Esophagus mucosa (tissue), 1 donor: ENCODE measurements at places on chromosomes 4 and X.
A peak's percentile ranks its signal among the peaks of the same experiment; 100 is the strongest.

GRCh38 chr4:118740869-118741268 lies 55.7 kb downstream of the METTL14 start:
- ATAC-seq, result no peak

DNA sequence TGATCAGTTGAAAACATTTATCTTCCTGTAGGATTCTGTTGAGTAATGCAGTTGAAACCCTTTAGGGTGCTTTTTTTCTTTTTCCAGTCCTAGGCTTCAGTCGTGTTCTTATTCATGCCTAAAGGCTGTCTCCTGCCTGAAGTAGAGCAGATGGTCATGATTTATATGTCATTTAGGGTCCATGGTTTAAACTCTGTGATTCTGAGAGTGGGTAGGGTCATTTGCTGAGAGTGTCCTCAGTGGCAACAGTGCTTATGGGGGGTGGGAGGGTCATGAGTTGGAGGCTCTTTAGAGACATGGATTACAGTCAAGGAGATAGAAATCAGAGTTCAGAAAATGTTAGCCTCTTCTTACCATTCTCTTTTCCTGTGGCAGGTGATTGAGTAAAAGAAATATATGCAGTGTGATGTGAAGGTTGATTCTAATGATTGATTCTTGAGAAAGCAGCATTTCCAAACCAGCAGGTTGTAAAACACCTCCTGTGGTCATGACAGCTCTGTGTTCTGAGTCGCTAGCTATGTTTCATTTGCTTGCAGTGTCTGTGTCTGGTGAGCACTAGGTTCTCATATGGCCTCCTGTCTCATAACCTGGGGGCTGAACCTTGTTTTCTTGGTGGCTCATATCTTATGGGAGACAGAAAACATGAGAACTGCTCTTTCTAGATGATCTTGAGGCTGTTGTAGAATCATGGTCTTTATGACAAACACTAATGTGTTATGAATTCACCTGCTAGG lies 60.4 kb downstream of the JADE1 start:
- no peak for ATAC-seq

GRCh38 chr4:31417040-31417439 lies 696.9 kb downstream of the PCDH7 start:
- ATAC-seq, result no peak

DNA sequence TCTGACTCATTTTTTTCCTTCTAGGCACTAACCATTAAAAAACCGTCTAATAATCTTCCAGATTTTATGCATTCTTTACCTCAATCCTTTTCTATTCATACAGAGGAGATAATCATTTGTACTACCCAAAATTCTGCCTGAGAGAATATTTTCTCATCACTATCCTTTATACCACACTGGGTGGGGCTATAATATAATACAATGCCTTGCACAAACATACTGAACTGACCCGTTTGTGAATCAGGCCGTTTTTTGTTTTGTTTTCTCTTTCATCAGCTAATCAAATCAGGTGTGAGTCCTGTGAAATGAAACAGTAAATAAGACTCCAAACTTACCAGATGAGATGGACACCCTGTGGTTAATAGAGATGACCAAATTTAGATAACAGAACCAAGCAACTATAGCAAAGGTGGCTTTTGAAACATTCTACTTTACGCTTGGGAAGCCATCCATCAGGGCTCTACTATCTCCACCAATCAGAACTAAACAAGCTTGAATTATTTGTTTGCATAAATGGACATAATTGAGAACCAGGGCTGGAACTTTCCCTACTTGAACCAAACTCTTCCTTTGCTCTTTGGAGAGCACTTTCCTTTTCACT lies 573.0 kb downstream of the GABRG1 start:
- no peak for ATAC-seq

DNA sequence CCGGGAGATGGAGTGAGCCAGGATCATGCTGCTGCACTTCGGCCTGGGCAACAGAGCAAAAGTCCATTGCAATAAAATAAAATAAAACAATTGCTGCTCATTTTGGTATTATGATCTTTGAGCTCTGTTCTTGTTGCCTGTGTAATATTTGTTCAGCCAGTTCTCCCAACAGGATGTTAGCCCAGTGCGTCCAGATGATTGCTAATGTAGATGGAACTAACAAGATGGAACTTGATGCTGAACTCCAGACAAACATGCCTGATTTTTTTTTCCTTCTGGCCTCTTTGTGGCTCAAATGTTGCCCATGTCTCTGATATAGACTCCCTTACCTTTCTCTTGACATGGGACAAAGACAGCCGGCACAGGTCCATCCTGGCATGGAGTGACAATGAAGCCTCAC lies 15.8 kb downstream of the SSX5 start:
- no peak for ATAC-seq

- no peak for ATAC-seq
Observed at GRCh38 chr4:120815361-120815760, 107.2 kb downstream of the PRDM5 start.

- no peak for ATAC-seq
Observed at GRCh38 chr4:91064157-91064853, 937.1 kb downstream of the CCSER1 start.

- no peak for ATAC-seq
Observed at GRCh38 chr4:90292438-90292837, 165.2 kb downstream of the CCSER1 start.

DNA sequence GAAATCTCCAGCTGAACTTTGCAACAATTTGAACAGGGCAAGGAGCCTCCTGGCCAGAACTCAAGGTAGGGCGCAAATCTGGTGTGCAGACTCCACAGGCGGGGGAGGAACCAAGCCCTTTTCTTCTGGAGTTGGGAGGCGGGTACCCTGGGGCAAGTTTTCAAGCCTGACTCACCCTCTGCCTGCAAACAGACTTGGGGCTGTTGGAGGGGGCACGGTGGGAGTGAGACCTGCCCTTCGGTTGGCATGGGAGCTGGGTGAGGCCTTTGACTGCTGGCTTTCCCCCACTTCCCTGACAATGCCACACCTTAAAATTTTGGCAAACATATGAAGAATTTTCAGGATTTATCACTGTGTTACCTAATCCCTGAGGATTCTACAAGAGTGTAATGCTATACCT lies 709.8 kb upstream of the DIAPH2 start:
- ATAC-seq, result peak; percentile 84

DNA sequence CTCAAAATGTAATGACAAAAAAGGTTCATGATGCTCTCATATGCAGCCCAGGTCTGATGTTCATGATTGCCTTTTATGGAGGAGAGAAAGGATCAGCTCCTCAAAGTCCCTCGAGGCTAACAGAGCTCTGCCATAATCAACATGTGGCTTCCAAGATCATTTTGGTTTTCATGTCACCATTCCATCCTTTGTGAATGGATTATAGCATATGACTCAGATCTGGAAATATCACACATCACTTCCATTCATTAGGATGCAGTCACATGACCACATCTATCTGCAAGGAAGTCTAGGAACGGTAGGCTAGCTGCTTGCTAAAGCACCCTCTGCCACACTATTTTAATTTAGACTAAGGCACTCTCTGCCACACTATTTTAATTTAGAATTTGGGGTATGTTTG lies 77.6 kb downstream of the COX18 start:
- no peak for ATAC-seq

DNA sequence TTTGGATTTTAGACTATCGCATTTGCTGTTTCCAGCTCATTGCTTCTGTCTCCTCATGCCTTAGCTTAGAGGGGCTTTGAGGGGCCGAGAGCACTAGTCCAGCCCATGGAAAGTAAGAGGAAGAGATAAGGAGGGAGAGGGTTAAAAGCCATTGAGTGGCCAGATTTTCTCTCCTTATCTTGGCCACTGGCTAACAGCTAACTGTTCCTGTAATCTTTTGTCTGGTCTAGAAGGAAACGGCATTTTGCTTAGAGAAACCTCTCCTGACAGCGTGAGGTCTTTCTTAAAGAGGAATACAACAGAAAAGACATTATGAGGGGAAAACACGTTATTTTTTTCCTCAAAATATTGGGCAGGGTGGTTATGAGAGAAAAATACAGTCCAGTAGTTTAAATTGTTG lies 7.9 kb downstream of the GPR101 start:
- no peak for ATAC-seq

- ATAC-seq, result peak; percentile 79
Observed at GRCh38 chr4:186606591-186606992, 51.2 kb upstream of the MTNR1A start.
